ENCODE measurements at places on chromosomes 2 and 18. TPM values are rescaled to one million over a fixed set of nuclear protein-coding genes. Genes with fewer than 3 reads are reported as not detected.
A peak's percentile ranks its signal among the peaks of the same experiment; 100 is the strongest.

STK11IP gene
- 18.5 TPM for total RNA-seq

MROH2A gene
- not detected for total RNA-seq

ATF2 gene
- total RNA-seq = 60.4 TPM

WNT10A gene
- total RNA-seq = not detected

- DNase-seq = no peak
Measured at GRCh38 chr2:215712871-215713790, 277.3 kb upstream of the FN1 start.

- no peak for DNase-seq
Measured at GRCh38 chr2:218807626-218808025, 24.0 kb downstream of the PRKAG3 start.

DNA sequence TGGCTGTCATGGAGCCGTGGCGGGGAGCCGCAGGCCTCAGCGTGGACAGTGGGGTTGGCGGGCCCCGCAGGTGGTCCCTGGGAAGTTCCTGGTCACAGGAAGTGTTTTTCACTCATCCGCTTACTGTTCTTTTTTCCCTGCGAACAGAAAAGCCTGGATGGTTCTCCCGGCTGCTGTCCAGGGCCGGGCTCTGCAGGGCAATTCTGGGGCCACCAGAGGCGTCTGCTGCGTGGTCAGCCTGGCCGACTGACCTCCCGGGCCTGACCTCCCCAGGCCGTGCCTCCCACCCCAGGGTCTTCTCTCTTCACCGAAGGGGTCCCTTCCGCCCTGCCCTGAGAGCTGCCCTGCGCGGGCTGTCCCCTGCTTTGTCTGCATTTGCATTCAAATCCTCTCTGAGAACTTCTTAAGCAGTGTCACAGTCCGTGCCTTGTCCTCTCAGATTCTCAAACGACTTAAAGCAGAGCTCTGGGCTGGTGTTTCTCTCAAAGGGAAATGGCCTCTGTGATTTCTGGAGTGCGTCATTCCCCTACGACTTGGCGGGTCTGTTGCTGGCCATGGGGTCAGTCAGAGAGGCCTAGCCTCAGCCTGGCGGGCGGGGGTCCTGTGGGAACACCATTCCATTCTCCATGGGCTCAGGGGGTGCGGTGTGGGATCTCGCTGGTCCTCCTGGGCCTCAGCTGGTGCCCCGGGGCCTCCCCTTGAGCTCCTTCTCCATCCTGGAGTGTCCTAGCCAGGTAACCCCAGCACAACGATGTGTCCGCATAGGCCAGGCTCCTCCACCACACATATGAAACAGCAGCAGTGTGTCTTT, 38.3 kb downstream of the KLHL29 start:
- no peak for DNase-seq

DNA sequence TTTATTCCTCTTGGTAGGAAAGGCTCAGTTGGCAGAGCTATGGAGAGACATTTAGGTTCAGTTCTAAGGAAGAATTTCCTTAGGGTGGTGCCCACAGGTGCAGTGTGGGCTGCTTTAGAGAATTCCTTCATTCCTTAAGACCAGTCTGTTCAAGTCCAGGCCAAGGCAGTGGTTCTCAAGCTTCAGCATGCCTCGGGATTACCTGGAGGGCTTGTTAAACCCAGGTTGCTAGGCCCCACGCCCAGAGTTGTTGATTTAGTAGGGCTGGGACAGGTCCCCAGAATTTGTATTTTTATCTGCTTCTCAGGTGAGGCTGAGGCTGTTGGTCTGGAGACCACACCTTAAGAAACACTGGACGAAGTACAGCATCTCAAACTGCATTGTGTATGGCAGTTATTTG, 68.9 kb downstream of the CERS6 start:
- DNase-seq = no peak

- DNase-seq = peak; percentile 81
Measured at GRCh38 chr2:74548900-74549826, 4.6 kb downstream of the LOXL3 start.

- DNase-seq = no peak
Measured at GRCh38 chr2:38254796-38255195, 122.3 kb downstream of the ATL2 start.

DNA sequence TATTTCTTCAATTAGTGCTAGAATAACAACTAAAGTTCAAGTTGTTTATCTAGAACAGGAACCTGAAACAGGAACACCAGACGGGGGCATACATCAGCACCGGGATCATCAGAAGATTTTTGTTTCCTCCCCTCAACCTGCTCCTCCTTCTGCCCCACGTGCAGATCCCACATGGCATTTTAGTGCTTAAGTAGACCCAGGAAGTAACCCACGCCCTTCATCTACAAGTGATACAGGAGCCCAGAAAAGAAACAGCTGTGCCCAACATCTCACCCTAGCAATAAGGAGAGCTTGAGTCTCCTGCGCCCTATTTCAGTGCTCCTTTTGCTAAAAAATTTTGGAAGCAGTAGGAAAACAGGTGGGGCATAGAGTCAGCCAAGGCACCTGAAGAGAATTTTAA, 5.2 kb downstream of the ZNF385B start:
- DNase-seq = no peak

GRCh38 chr2:234422273-234422732, 74.6 kb downstream of the ARL4C start:
- DNase-seq = no peak

- peak; percentile 85 for DNase-seq
Measured at GRCh38 chr2:235263205-235264120, 230.4 kb upstream of the AGAP1 start.

DNA sequence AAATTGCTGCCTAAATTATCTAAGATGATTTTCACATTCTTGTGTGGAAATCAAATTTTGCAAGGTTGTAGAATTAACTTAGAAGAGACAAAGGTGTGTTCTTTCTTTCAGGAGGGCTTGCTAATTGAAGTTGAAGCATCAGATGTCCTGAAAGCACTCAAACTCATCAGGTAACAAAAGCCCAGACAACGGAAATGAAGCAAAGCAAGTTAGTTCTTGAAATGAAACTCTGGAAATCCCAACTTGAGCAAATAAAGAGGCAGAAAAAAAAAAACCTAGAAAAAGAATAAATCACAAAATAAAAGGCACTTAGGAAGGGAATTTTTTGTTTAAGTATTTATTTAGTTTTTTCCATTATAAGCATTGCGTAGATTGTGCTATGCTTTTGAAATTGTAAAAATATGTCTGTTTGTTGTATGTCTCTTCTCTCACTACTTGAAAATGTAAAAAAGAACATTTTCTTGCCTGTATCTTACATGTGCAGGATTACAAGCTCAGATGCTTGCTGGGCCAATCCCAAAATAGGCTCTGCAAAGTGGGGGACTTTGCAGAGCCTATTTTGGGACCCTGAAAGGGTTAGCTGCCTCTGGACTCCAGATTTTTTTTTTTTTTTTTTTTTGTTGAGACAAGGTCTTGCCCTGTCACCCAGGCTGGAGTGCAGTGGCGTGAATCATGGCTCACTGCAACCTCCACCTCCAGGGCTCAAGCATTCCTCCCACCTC, 46.7 kb downstream of the FAM161A start:
- no peak for DNase-seq

DNA sequence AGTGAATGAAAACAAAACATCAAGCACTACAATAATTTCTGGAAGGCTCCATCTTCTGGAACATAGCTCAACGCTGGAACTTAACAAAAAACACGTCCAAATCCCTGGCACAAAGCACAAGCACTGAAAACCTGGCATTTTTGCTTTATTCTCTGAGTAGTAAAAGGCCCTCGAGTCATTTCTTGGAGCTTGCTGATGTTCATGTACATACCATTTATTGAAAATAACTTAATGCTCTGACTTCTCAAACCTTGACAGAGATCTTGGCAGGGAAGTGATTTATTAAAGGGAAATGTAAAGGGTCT, 76.5 kb upstream of the STK17B start:
- no peak for DNase-seq
